NCI-H2081 (cell line): ENCODE measurements at places on chromosomes 2 and 18.

- DNase-seq, result no peak
These were observed 9.6 kb downstream of the SERPINB12 start for GRCh38 chr18:63551769-63552168.

DNA sequence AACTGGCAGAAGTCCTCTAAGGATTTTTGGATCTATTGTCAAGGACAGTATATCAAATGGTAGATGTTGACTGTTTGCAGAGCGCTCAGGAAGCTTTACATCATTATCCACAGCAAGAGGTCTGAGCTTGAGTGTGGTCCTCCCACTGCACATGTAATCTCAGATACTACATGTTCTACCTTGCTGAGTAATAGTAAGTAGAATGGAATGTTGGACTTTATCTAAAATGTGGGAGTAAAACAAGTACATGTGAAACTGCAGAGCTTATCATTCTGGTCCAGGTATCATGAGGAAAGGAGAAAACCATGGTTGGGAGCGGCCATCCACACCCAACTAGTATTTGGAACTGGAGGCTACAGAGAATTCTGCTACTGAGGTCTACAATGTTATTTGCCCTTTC is 19.3 kb upstream of the CD28 start:
- DNase-seq, result no peak

- no peak for DNase-seq
These were observed 162.7 kb downstream of the FSHR start for GRCh38 chr2:48991415-48992131.

DNA sequence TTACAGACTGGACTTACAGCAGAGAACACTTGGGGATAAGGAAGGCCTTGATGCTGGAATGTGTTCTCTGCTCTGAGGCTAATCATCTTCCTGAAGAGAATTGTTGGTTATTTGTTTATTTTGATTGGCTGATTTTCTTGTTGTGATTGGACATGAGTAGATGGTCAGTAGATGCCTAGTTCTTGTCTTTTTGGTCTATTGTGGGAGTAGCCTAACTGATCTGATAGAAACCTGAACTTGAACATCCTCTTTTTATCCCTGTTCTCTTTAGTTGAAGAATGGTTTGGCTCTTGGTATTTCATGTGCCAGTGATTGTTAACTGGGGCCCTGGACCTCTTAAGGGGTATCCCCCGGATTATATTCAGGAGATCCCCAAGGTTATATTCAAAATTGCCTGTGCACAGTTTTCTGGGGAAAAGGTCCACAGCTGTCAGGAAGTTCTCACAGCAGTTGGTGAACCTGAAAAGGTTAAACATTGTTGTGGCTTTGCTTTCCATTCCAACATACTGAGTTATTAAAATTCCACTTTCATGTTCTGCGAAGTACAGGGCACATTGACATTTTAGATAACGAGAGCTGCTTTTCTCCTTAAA is 13.6 kb downstream of the TWSG1 start:
- DNase-seq, result no peak

DNA sequence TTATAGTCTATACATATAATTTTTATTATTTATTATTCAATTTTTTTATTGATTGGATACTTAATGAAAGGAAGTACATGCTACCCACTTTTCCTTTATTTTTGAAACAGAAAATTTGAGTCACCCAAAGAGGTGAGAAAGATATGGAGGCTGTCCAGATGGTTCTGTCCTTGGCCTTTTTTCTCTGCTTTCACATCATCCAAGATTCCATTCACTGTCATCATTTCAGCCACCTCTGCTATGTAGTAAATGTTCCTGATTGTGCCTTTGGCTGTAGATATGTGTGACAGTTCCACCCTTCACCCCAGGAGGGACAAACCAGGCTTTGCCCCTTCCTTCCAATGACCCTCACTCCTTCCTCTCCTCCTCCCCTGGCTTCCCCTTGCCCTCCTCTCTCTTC is 675.7 kb upstream of the ID2 start:
- DNase-seq, result no peak

DNA sequence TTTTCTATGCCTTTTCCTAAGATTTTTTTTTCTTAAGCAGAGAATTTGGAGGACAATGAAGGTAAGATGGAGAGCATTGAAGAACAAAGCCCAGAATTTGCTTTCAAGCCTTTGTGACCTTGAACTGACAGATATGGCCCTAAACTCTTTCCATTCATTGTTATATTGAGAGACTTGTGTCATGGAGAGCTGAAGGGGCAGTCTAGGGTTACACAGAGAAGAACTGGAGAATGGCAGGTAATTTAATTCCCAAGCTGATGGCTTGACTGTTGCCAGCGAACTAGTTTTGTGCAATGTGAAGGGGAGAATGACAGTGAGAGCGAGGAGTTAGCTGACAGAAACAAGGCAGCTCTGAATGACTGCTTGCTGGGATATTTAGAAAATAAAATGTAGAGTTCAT is 1344.2 kb downstream of the LRP1B start:
- DNase-seq, result no peak

DNA sequence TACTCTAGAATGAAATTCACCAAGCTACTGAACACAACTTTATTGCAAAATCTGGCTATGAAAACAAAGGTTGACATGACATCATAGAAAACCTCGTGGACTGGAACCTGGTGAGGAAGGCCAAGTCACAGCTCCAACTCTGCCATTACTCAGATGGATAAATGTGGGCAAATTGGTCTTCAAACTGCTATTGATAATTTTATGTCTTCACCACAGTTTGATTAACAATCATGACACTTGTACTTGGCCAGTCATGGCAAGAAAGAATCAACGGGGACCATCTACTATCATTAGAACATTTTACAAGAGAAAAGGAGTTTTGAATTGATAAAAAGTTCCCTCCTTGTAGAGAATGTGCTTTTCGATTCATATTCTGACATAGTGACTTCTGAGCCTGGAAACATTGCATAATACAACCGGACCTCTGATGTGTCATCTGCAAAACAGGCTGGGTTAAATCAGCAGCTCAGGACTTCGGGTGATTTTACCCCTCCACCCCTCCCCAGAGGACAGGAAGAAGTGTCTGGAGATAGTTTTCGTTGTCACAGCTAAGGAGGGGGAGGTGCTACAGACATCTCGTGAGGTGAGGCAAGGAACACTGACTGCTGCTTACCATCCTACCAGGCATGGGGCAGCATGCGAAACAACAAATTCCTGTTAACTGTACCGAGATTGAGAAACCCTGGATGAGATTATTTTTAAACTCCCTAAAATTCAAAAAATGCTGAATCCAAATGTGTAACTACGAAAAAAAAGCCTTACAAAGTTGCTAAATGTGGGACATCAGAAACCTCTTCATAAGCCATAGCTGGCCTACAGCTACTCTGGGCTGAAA is 8.4 kb downstream of the L3MBTL4 start:
- no peak for DNase-seq

GRCh38 chr2:225994748-225995405 is 595.4 kb downstream of the NYAP2 start:
- no peak for DNase-seq

- no peak for DNase-seq
These were observed 411.0 kb upstream of the ACVR2A start for GRCh38 chr2:147433822-147434221.

DNA sequence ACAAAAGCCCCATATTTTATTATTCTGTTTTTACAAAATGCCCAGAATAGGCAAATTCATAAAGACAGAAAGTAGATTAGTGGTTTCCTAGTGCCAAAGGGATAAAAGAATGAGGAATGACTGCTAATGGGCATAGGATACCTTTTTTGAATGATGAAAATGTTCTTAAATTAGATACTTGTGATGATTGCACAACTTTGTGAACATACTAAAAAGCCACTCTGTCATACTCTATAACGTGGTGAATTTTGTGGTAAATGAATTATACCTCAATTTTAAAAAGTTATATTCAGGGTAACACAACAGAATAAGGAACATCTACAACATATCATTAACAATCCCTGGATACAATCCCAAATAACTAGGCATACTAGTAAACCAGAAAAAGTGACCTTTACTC is 9.1 kb upstream of the FBLN7 start:
- DNase-seq, result no peak

- DNase-seq, result no peak
These were observed 4.2 kb downstream of the SFT2D3 start for GRCh38 chr2:127705391-127706065.

DNA sequence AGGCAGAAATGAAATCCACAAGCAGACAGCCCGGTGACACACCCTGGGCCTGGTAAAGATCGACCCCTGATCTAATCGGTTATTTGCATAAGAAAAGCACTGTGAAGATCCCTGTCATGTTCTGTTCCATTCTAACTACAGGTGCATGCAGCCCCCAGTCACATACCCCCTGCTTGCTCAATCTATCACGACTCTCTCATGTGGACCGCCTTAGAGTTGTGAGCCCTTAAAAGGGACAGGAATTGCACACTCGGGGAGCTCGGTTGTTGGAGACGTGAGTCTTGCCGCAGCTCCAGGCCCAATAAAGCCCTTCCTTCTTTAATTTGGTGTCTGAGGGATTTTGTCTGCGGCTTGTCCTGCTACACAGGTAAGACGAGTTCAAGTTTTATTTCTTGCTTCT is 13.4 kb upstream of the IL1B start:
- no peak for DNase-seq

DNA sequence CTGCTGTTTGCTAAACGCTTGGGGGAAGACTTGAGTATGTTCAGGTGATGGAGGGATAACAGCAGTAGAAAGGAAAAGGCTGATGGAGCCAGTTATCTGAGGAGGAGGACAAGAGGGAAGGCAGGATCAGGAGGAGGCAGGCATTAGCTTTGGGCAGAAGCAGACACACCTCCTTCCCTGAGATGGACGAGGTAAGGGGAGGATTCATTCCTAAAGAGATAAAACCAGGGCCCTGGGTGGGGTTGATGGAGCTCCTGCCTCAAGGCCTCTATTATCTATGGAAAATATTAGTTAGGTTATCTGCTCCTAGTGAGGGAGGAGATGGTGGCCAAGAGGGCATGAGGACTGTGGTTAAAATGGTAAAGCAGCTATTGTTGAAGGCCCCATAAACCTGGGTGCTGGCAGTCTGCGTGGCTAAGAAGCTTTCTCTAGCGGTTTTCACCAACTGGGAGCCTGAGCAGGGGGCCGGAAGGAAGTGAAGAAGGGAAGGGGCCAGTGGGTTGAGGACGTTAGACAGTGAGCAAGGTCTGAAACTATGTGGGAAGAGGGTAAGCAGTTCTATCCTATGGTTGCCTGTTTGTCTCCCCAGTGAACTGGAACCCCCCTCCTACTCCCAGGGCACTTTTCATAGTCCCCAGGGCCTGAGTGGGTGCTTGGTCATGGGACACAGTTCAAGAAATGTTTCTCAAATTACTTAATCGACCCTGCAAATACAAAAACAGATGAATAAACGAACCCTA is 56.6 kb upstream of the HK2 start:
- DNase-seq, result no peak

DNA sequence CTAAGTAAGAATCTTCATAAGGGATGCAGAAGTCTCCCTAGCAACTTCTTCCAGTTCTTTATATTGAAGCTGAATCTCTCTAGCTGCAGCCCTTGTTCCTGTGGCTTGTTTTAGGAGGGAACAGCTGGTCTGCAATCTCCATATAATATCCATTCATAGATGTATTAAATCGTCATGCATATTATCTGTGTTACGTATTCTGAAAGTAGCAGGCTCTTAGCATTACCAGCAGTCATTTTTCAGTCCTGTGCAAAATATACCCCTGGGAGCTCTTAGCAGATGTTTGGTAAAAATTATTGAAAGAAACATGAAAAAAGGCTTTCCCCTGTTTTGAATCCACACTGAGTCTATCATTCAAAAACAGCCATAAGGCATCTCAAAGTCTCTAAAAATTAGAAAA is 385.3 kb downstream of the IRS1 start:
- DNase-seq, result no peak

DNA sequence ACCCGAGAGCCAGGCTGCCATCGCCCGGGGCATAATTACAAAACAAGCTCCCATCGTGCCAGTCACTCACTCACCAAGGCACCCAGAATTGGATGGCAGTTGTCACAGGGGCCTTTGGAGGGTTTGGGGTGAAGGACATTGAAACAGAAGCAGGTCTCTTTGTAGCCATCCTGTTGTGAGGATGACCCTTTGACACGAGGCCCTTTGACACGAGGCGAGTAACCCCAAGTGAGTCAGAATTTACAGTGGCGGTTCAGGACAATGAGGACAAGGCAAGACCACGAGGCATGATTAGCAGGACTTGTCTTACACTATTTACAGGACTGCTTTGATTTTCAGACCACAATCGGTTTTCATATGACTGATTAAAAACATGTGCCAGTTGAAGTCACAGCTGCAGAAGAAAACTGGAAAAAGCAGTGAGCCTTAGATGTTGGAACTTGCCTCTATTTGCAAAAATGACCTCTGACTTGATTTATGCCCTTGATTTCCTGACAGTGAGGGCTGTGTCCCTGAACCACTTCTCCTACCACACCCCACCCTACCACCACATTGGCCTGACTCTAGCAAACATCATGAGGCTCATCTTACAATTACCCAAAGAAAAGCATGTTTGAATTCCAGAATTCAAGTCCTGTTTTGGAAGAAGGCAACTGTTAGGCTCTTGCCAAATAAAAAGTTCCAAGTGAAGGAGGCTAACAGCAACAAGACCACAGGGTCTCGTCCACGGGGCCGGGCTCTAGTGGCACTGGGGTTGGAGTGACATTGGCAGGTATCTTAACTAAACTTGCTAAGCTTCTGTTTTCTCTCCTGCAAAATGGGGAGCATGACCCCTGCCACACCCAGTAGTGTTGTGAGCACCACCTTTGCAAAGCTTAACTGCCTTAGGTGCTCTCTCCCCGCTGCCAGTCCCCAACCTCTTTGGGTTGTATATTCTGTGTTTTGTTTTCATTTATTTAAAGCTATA is 64.4 kb upstream of the FOSL2 start:
- no peak for DNase-seq

DNA sequence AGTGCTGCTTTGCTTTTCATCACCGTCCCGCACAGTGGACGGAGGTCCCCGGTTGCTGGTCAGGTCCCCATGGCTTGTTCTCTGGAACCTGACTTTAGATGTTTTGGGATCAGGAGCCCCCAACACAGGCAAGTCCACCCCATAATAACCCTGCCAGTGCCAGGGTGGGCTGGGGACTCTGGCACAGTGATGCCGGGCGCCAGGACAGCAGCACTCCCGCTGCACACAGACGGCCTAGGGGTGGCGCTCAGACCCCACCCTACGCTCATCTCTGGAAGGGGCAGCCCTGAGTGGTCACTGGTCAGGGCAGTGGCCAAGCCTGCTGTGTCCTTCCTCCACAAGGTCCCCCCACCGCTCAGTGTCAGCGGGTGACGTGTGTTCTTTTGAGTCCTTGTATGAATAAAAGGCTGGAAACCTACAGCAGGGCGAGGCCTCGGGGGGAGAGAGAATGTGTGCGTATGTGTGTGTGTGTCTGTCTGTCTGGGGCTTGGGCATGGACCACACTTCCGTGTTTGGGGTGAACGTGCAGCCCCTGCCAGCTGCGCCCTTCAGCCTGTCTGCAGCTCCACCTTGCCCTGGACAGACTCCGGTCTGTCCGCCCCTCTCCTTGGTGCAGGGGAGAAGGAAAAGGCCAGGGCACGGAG is 32.3 kb downstream of the GPC1 start:
- no peak for DNase-seq

DNA sequence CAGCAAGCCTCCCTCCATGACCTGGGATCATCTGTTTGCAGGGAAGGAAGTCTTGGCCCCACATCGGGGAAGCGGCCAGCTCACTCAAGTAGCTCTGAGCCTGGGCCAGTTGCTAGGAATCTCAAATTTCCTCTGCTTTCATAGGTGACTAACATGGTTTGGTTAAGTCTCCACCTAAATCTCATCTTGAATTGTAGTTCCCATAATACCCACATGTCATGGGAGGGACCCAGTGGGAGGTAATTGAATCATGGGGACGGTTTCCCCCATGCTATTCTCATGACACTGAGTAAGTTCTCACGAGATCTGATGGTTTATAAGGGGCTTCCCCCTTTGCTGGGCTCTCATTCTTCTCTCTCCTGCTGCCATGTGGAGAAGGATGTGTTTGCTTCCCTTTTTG is 75.2 kb downstream of the LBH start:
- no peak for DNase-seq

GRCh38 chr18:34977838-34978532 is 63.2 kb upstream of the MAPRE2 start:
- DNase-seq, result peak; percentile 62
